ENCODE measurements at places on chromosomes 12 and 14.

DNA sequence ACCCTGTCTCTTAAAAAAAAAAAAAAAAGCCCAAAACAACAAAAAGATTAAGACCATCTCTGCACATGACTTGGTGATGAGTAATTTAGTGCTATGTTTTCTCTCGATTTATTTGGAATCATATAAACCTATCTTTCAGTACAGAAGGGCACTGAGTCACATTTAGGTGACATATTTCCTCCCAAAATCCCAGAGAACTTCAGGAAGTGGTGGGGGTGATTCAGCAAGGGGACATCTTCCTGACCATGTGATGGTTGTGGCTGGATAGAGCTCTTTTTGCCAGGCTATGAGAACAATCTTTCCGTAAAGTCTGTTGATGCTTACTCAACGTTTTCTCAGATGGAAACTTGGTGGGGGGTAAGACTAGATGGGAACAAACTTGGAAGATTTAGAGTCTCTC lies 50.0 kb downstream of the PPFIBP1 start:
- no peak for DNase-seq

DNA sequence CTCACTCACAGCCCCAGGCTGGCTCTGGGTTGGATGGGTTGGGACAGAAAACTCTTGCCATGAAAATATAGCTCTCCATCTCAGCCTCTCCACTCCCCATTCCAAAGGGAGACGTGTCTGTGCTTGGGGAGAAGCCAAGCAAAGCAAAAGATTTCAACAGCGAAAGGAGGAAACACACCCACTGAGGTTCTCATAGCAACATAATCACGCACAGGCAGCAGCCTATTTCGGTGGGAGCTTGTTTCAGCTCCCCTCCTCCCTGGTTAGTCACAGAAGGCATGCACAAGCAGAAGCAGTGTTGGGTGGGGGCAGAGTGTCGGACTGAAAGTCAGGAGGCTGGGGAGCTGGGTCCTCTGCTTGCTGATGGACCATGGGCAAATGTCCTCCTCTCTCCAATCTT lies 1.9 kb upstream of the PRMT8 start:
- DNase-seq: no peak

DNA sequence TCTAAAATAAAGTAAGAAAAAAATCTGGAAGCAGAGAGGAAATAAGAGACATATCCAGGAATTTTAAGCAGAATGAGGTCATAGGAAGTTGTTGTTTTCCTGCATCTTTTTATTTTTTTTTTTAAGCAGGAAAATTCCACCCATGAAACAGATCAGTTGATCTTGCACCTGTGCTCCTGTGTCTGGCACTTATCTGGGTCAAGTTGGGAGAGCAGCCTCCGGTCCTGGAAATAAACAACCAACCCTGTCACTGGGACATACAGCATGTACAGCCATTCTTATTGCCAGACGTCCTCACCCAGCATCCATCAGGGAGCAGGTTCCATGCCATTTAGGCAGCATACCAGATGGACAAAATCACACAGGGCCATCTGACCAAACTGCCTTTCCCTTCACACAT lies 266.0 kb upstream of the BTG1 start:
- DNase-seq: no peak

- no peak for DNase-seq
Measured at GRCh38 chr14:68874746-68875155, 81.9 kb upstream of the ZFP36L1 start.

DNA sequence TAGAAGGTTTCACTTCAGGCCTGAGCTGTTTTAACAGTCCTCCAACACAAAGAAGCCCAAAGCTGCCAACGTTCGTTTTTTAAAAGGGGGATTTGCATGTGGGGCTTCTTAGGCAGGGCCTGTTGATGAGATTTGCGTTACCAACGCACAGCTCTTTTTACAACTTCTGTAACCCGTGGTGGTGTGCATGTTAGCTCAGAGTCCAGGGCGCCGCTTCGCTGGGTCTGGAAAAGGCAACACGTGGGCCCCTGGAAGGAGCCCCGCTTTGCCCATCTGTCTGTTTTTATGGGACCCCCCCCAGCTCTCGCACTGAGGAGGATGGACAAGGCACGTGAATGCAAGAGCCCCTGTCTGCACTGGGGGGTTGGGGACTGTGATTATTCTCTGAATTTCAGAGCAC lies 84.0 kb downstream of the ESR2 start:
- DNase-seq: no peak

Data from activated naive CD4-positive, alpha-beta T cell treated with anti-CD3 and anti-CD28 coated beads, Interleukin-2, amount 10 ng/mL, durations not matched to agents 7 days and 5 days (primary cell).